Bronchial smooth muscle cell (primary cell): ENCODE measurements at places on chromosomes 6 and 20. TPM values are rescaled to one million over a fixed set of nuclear protein-coding genes. Genes with fewer than 3 reads are reported as not detected.

Gene HDGFL1
- total RNA-seq, result not detected in 2 replicates

Gene SPDEF
- not detected in 2 replicates for total RNA-seq

Gene KIF6
- total RNA-seq, result 0.16 and 0.52 TPM in 2 replicates

Gene ERVFRD-1
- not detected in 2 replicates for total RNA-seq

Gene SLC13A3
- total RNA-seq, result 2.2 and 2.5 TPM in 2 replicates

Gene POU3F2
- total RNA-seq, result under 0.01 TPM in 2 replicates

Gene SRMS
- total RNA-seq, result not detected in 2 replicates

Gene UNC93A
- not detected in 2 replicates for total RNA-seq

Gene LAMP5
- total RNA-seq, result not detected in 2 replicates

Gene CPXM1
- 0.47 and 1.0 TPM in 2 replicates for total RNA-seq
